ENCODE measurements at places on chromosomes 16 and 17. TPM values are rescaled to one million over a fixed set of nuclear protein-coding genes. Genes with fewer than 3 reads are reported as not detected.

DNA sequence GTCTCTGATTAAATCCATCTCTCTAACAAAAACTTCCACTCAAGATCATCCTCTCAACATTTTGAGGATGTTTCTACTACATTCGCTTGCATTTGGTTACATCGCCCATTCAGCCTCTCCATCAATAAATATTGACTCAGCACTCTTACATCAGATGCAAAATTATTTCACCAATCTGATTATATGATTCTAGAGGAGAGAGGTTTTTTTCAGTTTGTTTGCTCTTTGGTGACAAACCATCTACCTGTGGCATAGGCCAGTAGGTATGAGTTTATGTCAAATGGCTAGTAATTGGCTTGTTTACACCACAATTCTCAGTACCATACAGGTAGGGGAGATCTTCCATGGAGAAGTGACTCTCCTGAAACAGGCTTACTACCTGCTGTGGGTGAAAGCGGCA, 52.3 kb downstream of the TOX3 start:
- DNase-seq, result no peak

CEP112 gene
- 1.5 TPM for total RNA-seq

DNA sequence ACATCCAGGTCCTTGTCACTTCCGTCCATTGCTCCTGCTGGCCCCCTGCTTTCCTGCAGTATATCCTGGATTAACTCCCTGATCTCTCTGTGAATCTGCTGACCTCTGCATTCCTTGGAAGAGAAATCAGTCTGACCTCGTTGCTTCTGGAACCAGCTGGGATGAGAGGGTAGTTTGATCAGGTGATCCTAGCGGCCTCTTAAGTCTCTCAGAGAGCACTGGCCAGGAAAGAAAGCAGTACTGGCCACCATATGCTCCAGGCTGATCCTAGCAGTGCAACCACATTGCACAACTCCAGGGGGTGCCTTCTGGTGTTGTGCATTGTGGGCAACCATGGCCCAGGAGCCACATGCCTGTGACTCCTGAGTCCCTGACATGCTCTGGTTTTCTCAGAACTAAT, 79.2 kb downstream of the ARHGAP23 start:
- no peak for DNase-seq

DNA sequence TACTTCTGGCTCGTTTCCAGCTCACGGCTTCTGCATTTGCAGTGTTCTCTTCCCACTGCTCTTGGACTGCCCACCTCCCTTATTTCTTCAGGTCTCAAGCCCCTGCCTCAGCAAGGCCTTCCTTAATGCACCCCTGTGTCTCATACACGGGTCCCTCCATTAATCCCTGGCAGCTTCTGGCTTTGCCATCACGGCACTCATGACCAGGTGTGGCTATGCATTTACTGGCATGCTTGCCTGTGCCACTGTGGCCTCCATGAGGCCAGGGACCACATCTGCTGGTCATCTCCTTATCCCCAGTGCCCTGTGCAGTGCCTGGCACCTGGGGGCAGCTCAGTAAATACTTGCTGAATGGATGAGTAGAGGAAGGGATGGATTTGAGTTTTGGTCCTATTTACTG, 114.1 kb downstream of the C16orf78 start:
- DNase-seq, result no peak

ICAM2 gene
- 53.3 TPM for total RNA-seq

OR3A2 gene
- 2.7 TPM for total RNA-seq

DNA sequence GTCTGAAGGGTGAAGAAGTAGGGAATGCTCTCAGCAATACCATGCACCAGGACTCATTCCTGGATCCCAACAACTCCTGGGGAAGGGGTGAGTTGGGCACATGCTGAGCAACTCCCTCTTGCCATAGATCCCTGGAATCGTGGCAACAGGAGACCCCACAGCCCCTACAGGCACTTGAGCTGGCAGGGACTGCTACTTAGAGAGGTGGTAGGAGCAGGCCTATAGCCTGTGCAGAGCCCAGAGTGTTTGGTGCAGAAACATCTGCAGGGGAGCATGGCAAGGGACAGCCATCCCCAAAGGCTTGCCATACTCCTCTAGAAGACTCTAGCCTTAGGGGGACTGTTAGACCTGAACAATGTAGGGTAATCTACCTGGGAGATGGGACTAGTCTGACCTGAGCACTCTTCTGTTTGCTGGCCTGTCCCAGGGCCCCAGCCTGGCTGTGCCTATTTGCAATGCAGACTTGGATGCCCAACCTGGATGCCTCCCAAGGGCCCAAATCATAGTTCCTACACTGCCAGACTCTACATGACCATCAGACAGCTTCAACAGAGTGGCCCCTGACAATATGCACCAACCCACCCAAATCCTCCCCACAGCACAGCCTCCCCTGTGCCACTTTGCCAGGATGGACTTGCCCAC, 568.6 kb upstream of the KIF2B start:
- no peak for DNase-seq

CMTM2 gene
- not detected for total RNA-seq
